Uterus (tissue), 4 donors: ENCODE measurements at places on chromosomes 1 and 21. TPM values are rescaled to one million over a fixed set of nuclear protein-coding genes. Genes with fewer than 3 reads are reported as not detected.

The SLC25A34 gene
- total RNA-seq = not detected

The ACKR1 gene
- 190 TPM for total RNA-seq

The SPRR5 gene
- total RNA-seq = not detected

The ESRRG gene
- total RNA-seq = not detected

The TIE1 gene
- total RNA-seq = 80.7 TPM

The CTNNBIP1 gene
- total RNA-seq = 26.6 TPM

The GBP6 gene
- not detected for total RNA-seq

The OR2W3 gene
- not detected for total RNA-seq

The TFF2 gene
- not detected for total RNA-seq

The GLIS1 gene
- total RNA-seq = not detected

The INSRR gene
- total RNA-seq = not detected

The FAM151A gene
- total RNA-seq = not detected

The SLAMF8 gene
- total RNA-seq = not detected

The WDR64 gene
- not detected for total RNA-seq

The USH2A gene
- total RNA-seq = not detected

The MYBPH gene
- total RNA-seq = not detected

The COL24A1 gene
- 0.37 TPM for total RNA-seq

The LIN9 gene
- 3.9 TPM for total RNA-seq

The OR2L13 gene
- total RNA-seq = 0.21 TPM

The RGS13 gene
- total RNA-seq = not detected

The EPHA8 gene
- total RNA-seq = 0.07 TPM

The OR2T11 gene
- not detected for total RNA-seq

The UMODL1 gene
- not detected for total RNA-seq
